ENCODE measurements at places on chromosomes 12 and 14.

DNA sequence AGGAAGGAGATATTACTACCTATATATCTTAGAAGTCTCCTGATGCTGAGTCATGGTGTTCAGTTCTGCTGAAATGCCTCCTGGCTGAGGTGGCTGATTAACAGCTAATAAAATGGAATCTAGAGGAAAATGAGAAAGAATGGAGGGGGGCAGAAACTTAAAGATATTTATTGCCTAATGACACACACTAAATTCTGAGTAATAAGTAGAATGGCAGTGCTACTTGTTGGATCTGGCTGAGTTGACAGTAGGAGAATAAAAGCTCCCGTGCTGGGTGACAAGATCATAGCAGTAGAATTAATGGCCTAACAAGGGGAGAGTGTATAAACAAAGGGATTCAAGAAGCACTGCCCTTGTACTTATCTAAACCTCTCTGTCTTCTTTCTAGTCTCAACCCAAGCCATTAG lies 137.5 kb downstream of the CNTN1 start:
- DNase-seq: no peak

DNA sequence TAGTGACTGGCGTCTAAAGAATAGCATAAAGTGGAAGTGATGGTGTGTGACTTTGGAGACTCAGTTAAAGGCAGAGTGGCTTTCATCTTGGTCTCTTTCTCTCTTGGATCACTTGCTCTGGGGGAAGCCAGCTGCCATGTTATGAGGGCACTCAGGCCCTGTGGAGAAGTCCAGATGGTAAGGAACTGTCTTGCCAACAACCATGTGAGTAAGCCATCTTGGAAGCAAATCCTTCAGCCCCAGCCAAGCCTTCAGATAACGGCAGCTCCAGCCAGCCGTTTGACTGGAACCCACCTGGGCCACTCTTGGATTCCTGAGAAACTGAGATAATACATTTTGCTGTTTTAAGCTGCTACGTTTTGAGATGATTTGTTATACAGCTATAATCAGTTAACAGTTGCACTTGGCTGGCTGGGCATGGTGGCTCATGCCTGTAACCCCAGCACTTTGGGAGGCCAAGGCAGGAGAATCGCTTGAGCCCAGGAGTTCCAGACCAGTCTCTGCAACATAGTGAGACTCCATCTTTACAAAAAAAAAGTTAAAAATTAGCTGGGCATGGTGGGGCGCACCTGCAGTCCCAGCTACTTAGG lies 7.7 kb upstream of the LRRC23 start:
- no peak for DNase-seq

DNA sequence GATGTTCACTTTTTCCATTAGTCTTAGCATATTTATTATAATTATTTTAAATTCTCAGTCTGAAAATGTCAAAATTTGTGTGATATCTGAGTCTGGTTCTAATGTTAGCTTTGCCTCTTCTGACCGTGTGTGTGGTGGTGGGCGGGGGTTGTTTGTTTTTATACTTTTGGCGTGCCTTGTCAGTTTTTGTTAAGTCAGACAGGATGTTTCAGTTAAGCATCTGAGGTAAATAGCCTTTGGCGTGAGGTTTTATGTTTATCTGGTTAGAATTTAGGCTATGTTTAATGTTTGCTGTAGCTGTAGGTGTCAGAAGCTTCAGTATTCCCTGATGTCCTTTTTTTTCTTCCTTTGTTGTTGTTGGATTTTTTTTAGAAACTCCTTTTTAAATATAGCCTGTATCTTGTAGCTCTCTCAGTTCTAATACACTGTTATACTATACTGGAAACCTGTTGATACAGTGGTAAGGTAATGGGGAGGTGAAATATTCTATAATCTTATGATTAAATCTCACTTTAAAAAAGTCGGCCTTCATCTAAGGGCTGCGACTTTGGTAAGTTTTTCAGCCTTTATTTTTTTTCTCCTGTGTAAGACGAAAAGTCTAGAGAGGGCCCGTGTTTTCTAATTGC lies 111.6 kb downstream of the SCAF11 start:
- no peak for DNase-seq

DNA sequence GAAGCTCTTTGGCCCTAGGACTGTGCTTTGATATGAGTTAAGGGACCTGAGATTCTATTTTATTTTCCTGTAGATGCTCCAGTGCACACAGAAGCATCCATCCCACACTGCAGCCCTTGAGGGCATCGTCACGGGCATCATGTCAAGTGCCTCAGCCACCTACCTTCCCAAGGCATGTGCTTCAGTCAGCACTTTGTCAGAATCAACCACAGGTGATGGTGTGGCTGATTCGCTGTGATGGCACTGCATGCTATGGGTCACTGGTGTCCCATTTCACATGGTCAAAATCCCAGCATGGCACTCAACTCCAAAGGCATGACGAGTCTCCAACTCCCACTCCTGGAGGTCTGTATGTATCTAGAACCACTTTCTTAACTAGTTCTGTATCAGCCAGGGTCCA lies 100.8 kb downstream of the AACS start:
- no peak for DNase-seq

DNA sequence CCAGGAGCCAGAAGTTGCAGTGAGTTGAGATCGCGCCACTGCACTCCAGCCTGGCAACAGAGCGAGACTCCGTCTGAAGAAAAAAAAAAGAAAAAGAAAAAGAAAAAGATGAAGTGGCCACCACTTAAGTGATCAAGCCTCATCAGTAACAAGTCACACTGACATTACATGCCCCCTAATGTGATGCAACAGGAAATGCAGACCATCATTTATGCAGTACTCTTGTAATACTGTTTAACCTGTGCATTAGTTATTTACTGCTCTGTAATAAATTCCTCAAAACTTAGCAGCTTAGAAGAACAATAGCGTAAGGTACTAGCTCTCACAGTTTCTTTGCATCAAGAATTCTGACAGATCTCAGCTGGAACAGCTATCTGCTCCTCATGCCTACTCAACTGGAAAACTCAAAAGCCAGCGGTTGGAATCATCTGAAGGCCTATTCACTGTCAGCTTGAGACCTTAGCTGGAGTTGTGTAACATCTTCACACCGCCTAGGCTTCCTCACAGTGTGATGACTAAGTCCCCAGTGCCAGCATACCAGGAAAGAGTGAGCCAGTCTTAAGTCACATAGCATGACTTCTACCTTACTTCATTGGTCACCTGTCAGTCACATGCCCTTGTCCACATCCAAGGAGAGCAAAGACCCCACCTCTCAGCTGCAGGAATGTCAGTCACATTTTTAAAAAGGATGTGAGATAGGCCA lies 31.5 kb downstream of the EPS8 start:
- no peak for DNase-seq

DNA sequence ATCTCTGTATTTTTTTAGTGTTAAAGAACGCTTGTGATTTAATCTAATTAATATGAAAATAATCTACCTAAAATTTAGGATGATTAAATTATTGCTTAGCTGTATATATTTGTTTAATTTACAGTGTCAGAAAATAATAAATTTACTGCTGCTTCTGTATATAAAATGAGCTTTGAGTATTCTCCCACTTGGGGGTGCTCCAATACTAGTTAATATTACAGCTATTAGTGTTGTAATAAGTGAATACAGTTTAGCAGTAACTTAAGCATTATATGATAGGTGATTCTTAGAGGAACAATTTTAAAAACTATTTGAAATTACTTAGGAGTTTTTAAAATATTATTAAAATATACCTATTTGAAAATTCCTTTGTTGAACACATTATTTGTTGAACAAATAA lies 62.2 kb downstream of the PAPOLA start:
- DNase-seq: no peak

GRCh38 chr14:52789118-52789517 lies 2.3 kb downstream of the GNPNAT1 start:
- no peak for DNase-seq
